ENCODE measurements at places on chromosomes 4 and X.

- no peak for DNase-seq
These were observed at the start of gene PDLIM3 for GRCh38 chr4:185534866-185535611. Gene PDLIM3, minus strand, starts transcription at chr4:185535507. Its CDS starts 73 bp downstream, at chr4:185535434.

- no peak for DNase-seq
These were observed 22.8 kb downstream of the STAP1 start for GRCh38 chr4:67581208-67581857.

DNA sequence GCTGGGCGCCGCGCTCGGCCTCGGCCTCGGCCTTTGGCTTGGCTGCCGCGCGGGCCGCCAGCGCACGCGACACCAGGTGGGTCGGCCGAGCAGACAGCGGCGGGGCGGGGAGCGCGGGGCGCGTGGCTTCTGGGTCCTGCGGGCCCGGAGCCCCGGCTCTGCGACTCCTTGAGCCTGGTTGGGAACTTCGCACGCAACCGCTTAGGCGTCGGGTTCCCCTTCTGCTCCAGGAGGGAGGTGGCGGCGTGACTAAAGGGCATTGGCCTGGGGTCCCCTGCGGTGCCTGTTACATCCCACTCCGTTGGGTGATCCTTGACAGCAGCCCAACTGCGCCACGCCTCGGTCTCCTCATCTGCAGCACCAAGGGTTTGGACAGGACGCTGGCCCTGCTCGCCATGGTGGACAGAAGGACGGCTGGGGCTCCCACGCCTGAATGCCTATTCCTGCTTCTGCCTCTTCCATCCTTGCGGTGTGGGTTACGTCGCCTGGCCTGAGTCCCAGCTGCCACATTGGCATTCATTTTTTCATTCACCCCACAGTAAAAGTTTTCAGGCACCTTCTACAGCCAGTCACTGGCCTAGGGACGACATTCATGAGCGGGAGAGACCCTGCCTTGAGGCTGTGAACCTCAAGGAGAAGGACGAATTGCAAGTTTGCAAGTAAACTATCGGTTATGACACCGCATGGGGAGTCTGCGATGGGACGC, 631 bp downstream of the EVC start:
- no peak for DNase-seq

- no peak for DNase-seq
These were observed at the start of gene STARD8 for GRCh38 chrX:68647156-68647957. Gene STARD8, plus strand, starts transcription at chrX:68647666. Its CDS starts 217 bp downstream, at chrX:68647883.

DNA sequence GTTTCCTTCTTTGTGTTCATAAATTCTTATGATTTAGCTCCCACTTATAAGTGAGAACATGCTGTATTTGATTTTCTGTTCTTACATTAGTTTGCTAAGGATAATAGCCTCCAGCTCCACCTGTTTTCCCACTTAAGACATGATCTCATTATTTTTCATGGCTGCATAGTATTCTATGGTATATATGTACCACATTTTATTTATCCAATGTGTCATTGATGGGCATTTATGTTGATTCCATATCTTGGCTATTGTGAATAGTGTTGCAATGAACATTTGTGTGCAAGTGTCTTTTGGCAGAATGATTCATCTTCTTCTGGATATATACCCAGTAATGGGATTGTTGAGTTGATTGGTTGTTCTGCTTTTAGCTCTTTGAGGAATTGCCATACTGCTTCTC, 1234.8 kb downstream of the ADGRL3 start:
- DNase-seq = no peak

- no peak for DNase-seq
These were observed 259.6 kb upstream of the GPC4 start for GRCh38 chrX:133674726-133675470.

DNA sequence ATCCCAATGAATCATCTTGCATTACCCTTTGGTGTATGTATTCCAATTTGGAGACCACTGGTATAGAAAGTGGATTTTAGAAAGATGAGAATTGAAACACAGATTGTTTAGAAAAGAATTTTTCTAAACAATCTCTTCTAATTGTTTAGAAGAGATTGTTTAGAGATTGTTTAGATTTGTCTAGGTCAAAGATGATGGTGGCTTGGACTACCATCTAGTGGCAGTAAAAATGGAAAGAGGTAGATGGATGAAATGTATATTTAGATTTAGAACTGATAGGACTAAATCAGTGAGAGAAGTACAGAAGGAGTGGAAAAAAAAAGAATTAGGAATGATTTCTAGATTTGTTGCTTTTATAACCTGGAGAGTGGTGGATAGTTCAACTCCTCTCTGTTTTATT, 70.6 kb downstream of the ARSJ start:
- DNase-seq = no peak

DNA sequence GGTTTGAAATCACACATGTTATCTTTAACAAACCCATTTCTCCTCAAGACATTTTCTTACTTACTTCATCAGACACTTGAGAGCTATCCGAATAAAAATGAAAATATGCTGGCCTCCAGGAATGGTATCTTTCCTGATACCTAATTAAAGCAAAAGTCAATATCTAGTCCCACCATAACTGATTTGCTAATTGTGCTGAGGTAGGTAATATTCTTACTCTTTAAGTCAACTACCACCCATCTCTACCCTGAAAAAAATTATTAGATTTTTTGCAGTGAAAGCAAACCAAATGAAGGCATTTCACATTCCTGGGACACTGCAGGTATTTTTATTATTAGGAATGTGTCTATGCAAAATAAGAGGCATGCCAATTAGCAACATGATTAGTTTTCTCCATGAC, 175.8 kb downstream of the QDPR start:
- DNase-seq = no peak

GRCh38 chr4:185712350-185713024, 99.5 kb downstream of the SORBS2 start:
- no peak for DNase-seq

GRCh38 chr4:77952457-77952856, 89.8 kb downstream of the MRPL1 start:
- no peak for DNase-seq

GRCh38 chrX:20118065-20118824, 1.5 kb upstream of the MAP7D2 start:
- DNase-seq = no peak

- DNase-seq = no peak
These were observed 238.1 kb upstream of the DIAPH2 start for GRCh38 chrX:96446524-96446923.

- no peak for DNase-seq
These were observed 11.0 kb upstream of the ODAPH start for GRCh38 chr4:75544870-75545269.

DNA sequence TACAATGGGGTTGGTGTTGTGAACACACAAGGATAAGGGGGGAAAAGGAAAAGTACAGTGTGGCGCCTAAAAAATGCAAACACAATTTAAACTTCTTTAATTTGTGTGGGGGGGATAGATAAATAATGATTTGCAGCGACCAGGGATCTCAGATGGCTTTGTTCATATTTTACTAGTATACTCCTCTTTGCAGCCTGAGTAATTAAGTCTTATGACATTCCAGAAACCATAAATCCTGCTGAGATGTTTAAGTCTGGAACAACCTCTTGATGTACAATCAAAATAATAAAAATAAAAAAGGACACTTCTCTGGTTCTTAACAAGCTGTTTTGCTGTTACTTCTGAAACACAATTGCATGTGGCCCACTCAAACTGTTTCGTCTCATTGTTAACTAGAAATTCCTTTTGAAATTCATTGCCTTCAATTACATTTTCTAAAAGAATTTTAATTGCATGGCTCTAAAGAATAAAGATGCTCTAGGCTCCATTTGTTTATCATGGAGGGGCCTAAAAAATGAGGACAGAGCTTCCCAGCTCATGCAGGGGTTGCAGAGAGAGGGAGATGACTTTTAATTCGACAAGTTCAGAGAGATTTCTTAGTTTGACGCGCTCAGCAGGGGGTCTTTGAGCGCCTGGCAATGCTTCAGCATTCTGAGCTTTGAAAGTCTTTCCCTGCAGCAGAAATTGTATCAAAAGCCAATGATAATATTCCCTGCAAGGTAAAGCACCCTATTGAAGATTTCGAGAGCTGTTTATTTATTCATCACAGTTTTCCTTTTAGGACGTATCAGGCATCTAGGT, 892.4 kb upstream of the TENM3 start:
- no peak for DNase-seq

- DNase-seq = no peak
These were observed 113.0 kb upstream of the DCLK2 start for GRCh38 chr4:149965206-149965605.

GRCh38 chrX:49258749-49259124, 5.8 kb downstream of the FOXP3 start:
- DNase-seq = no peak

DNA sequence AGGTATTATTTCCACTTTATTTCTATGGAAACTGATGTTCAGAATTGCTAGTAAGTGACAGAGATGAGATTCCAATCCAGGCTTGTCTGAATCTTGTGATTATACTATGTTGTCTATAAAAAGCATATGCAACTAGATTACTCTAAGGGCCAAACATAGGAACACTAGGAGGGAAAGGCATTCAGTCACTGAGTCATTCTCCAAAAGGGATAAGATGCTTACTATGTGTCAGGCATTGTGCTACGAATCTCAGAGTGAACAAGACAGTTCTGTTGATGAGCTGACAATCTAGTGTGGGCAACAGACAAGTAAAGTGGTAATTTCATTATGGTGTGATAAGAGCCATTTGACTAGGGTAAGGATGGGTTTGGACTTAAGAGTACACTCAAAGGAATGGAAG, 77.2 kb downstream of the RASL11B start:
- no peak for DNase-seq

- no peak for DNase-seq
These were observed 881.0 kb downstream of the PCDH18 start for GRCh38 chr4:136651278-136651667.

- no peak for DNase-seq
These were observed 24.0 kb downstream of the DOCK11 start for GRCh38 chrX:118519411-118520215.

- DNase-seq = no peak
These were observed 18.8 kb downstream of the SPACA5 start for GRCh38 chrX:48025561-48025960.

DNA sequence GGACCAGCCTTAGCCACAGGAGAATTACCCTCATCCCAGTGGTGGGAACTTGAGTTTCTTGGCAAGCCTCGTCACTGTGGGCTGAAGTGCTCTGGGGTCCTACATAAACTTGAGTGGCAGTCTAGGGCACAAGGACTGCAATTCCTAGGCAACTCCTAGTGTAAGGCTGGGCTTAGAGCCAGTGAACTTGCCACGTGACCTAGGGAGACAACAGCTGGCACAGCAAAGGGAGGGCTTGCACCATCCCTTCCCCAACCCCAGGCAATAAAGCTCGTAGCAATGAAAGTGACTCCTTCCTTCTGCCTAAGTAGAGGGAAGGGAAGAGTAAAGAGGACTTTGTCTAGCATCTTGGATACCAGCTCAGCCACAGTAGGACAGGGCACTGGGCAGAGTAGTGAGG, 81.8 kb downstream of the TEX11 start:
- no peak for DNase-seq

GRCh38 chr4:52704133-52704532, 45.0 kb upstream of the USP46 start:
- DNase-seq = no peak

- DNase-seq = no peak
These were observed 22.7 kb downstream of the PNPLA4 start for GRCh38 chrX:7904562-7904961.

- no peak for DNase-seq
These were observed 37.2 kb upstream of the MAGEA4 start for GRCh38 chrX:151875270-151876026.

GRCh38 chr4:4284827-4285618, 4.9 kb downstream of the LYAR start:
- DNase-seq = no peak

DNA sequence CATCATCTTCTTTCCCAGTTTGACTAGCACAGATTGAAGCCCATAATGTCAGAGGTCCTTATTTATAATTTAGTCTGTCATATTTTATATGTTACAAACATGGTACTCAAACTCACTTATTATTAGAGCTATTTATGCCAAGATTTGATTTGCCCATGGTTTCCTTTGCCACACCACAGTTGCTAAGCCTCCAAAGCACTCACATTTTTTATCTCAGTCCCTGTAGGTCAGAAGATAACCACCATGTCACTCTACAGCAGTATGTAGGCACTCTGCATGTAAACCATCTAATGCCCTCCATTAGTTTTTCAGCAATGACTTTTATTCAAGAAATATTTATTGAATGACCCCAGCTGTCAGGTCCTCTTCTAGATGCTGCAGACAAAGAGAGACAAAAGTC, 6.7 kb downstream of the STATH start:
- DNase-seq = no peak

- no peak for DNase-seq
These were observed 438.5 kb downstream of the ADGRL3 start for GRCh38 chr4:61638591-61638990.

DNA sequence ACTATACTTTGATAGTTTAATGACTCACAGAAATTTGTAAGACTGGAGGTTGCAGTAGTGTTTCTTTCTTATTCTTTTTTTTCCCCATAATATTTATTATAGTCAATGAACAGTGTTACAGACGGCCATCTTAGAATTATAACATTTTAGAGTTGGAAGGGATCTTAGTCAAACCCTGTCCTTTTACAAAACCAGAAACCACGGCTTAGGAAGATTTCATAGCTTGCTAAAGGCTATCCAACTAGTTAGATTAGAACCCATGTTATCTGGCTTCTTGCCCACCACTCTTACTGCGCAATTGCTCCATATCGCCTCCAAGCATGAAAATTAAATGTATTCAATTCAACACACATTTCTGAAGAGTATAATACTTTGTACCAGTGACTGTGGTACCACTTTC, 1.1 kb downstream of the XIAP start:
- DNase-seq = no peak

DNA sequence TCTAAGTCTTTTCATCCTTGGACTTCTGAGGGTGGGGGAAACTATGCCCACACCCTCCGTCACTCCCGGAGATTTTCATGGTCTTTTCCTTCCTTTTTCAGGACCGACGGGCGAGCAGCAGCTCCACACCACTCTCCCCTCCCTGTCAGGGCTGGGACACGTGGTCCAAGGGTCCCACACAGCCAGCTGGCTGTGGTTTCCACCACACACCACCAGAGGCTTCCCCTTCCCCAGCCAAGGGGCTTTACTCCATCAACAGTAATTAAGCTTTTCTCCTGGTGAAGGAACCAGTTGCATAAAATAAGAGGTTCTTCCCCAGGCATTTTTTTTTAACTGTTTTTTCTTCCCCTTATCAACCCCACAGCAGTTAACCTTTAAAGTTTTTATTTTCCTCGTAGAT, 453.9 kb downstream of the GPAT3 start:
- no peak for DNase-seq

Measured in NCI-H187 treated with DMSO at 0.1 percent for 48 hours (cell line).